ENCODE measurements at places on chromosomes 11 and 22.

GRCh38 chr11:93329936-93330445 lies 551 bp upstream of the DEUP1 start:
- peaks cover 5% of the 10 kb centered on the region for H3K4me1 ChIP-seq
- no peaks in the 10 kb centered on the region for H3K36me3 ChIP-seq
- DNase-seq: no peak

DNA sequence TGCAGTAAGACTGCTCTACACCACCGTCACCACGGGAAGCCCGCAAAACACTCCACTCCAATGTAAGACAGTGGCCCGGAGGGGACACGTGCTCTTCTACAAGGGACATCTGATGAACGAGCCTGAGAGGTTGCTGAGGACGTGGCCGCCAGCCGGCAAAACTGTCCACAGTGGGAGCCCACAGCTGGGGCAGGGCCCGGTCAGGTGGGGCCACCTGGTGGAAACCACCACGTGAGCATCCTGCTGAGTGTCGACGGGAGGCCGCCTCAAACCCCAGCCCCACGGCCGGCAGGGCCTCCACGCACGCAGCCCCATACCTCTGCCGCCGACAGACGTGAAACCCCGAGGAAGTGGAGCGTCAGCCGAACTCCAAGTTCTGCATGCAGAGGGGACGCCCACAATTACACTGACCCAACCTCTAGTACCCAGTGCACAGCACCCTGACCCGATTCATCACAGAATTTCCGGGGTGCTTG lies 42.6 kb downstream of the BRD1 start:
- no peak for DNase-seq
- no peaks in the 10 kb centered on the region for H3K27me3 ChIP-seq

DNA sequence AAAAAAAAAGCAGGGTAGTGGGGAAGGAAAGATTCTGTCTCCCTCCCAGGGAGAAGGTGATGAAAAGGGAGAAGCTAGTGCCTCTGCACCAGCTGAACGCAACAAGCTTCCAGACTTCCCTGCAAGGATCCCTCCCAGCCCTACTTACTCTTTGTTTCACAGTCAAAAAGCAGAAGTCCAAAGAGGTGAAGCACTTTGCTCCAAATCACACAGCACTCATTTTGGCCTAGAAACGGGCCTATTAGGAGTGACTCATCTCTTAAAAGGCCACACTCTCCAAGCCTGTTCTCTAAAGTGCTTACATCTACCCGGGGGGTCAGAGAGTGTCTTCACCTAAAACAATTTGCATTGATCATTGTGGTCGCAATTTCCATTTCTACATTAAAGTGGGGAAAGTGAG lies 17.7 kb upstream of the GRK3 start:
- DNase-seq: no peak
- no peak overlapping the region for H3K4me3 ChIP-seq
- no peaks in the 10 kb centered on the region for H3K27me3 ChIP-seq
- H3K36me3 ChIP-seq: no peaks in the 10 kb centered on the region
- no peak overlapping the region for H3K27ac ChIP-seq

GRCh38 chr11:44946263-44946662 lies 4.4 kb downstream of the TP53I11 start:
- peak overlapping the region; percentile 27 for H3K27ac ChIP-seq
- H3K4me3 ChIP-seq: no peak overlapping the region
- peaks cover 20% of the 10 kb centered on the region for H3K4me1 ChIP-seq
- H3K36me3 ChIP-seq: no peaks in the 10 kb centered on the region
- peak; percentile 92 for DNase-seq

- H3K27ac ChIP-seq: peak overlapping the region; percentile 69
- H3K36me3 ChIP-seq: peaks cover 5% of the 10 kb centered on the region
- H3K27me3 ChIP-seq: no peaks in the 10 kb centered on the region
Observed at GRCh38 chr22:37632174-37633088, 7.0 kb upstream of the SH3BP1 start.

DNA sequence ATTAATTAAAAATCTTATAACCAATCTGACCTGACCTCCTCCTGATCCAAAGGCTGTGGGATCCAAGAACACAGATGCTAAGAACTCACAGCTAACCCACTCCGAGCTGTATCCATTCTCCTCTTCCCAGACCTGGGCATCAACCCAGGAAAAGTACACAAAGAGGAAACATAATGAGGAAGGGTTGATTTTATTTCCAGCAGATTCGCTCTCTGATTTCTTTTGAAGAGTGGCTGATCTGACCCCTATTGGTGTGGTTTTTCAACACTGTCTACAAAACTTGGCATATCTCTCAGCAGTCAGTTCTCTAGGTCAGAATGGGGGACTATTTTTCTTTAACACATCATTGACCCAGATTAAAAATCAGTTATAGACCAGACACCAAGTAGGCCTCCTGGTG lies 201.9 kb upstream of the UBASH3B start:
- H3K27ac ChIP-seq: no peak overlapping the region
- no peaks in the 10 kb centered on the region for H3K4me1 ChIP-seq
- DNase-seq: no peak
- H3K36me3 ChIP-seq: no peaks in the 10 kb centered on the region
- no peaks in the 10 kb centered on the region for H3K27me3 ChIP-seq
- H3K4me3 ChIP-seq: no peak overlapping the region

GRCh38 chr11:11373934-11374333 lies 20.9 kb upstream of the CSNK2A3 start:
- DNase-seq: no peak
- H3K27me3 ChIP-seq: no peaks in the 10 kb centered on the region
- H3K4me3 ChIP-seq: no peak overlapping the region
- H3K4me1 ChIP-seq: no peaks in the 10 kb centered on the region
- no peak overlapping the region for H3K27ac ChIP-seq

DNA sequence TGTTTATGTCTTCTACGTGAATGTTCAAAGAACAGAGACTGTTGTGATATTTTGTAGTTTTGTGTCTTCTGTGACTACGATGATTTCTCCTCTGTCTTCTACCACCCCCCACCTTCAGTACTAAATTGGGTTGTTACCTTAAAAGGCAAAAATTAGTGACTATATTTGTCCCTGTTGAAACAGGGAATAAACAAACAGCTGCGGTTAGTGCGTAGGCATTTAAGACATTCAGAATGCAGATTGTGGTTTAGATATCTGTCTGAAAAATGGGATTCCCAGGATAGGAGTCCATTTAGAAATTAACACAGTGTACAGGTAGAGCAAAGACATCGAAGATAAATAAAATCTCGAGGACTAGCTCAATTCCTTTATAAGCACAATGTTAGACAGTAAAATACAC lies 15.6 kb upstream of the ARHGAP42 start:
- no peaks in the 10 kb centered on the region for H3K27me3 ChIP-seq
- no peak overlapping the region for H3K4me3 ChIP-seq
- H3K36me3 ChIP-seq: no peaks in the 10 kb centered on the region

DNA sequence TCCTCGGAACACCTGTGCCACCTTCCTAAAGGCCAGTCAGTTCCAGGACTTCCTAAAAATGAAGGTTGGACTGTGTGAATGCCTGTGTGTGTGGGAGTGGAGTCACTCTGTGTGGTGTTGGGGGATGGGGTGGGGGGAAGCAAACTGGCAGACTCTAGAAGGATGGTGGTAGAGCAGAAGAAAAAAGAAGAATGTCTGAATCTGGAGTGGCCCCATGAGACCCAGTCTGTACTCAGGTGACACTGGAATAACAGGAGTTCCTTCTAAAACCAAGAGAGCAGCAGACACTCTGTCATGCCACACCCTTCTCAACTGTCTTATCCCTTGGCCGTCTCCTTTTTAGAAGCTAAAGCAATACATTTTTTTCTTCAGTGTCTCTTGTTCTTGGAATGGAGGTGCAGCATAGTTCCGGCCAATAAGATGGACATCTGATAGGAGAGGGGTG lies 82.9 kb downstream of the MAML2 start:
- H3K4me1 ChIP-seq: peaks cover 27% of the 10 kb centered on the region
- no peaks in the 10 kb centered on the region for H3K36me3 ChIP-seq
- H3K27ac ChIP-seq: no peak overlapping the region
- H3K4me3 ChIP-seq: no peak overlapping the region
- no peak for DNase-seq
- H3K27me3 ChIP-seq: no peaks in the 10 kb centered on the region

- H3K4me1 ChIP-seq: peaks cover 25% of the 10 kb centered on the region
- DNase-seq: no peak
- H3K36me3 ChIP-seq: no peaks in the 10 kb centered on the region
- peak overlapping the region; percentile 77 for H3K27ac ChIP-seq
- peak overlapping the region; percentile 55 for H3K4me3 ChIP-seq
Observed at GRCh38 chr11:130426837-130427341, 1.5 kb downstream of the ADAMTS8 start.

- no peak overlapping the region for H3K4me3 ChIP-seq
- H3K36me3 ChIP-seq: peaks cover 54% of the 10 kb centered on the region
- no peaks in the 10 kb centered on the region for H3K27me3 ChIP-seq
- H3K4me1 ChIP-seq: no peaks in the 10 kb centered on the region
- DNase-seq: no peak
Observed at GRCh38 chr11:114211444-114212121, 84.6 kb upstream of the NNMT start.

DNA sequence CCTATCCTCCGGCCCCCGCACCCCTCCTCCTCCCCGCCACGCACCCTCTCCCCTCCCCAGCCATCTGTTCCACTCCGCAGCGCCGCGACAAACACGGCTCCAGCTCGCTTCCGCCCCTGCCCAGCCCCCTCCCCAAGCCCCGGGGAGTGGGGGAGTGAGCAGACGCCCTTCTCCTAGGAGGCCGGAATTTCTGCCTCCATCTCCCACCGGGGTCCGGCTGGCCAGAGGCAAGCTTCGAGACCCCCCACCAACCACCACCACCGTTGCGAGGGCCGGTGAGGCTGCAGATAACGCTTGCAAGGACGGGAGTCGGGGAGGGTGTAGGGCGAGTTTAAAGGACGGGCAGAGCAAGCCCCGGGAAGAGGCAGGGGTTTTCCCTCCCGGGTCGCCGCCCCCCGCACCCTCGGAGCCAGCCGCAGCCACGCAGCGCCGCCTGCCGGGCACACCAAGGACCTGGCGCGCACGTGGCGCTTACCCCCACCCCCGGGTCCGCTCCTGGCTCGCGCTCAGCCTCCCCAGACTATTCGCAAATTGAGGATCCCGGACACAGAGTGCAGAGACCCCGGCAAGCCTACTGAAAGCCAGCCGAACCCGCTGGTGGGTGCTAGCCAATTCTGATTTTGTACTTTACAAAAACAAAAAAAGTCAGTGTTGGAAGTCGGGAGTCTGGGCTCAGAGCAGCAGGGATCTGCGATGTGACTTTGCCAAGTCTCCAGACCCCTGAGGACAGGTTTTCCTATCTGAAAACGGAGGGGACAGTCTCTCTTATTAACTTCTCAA lies 22.6 kb downstream of the RTN4RL2 start:
- peaks cover 12% of the 10 kb centered on the region for H3K4me1 ChIP-seq
- peaks cover 38% of the 10 kb centered on the region for H3K27me3 ChIP-seq
- DNase-seq: no peak
- H3K27ac ChIP-seq: no peak overlapping the region

DNA sequence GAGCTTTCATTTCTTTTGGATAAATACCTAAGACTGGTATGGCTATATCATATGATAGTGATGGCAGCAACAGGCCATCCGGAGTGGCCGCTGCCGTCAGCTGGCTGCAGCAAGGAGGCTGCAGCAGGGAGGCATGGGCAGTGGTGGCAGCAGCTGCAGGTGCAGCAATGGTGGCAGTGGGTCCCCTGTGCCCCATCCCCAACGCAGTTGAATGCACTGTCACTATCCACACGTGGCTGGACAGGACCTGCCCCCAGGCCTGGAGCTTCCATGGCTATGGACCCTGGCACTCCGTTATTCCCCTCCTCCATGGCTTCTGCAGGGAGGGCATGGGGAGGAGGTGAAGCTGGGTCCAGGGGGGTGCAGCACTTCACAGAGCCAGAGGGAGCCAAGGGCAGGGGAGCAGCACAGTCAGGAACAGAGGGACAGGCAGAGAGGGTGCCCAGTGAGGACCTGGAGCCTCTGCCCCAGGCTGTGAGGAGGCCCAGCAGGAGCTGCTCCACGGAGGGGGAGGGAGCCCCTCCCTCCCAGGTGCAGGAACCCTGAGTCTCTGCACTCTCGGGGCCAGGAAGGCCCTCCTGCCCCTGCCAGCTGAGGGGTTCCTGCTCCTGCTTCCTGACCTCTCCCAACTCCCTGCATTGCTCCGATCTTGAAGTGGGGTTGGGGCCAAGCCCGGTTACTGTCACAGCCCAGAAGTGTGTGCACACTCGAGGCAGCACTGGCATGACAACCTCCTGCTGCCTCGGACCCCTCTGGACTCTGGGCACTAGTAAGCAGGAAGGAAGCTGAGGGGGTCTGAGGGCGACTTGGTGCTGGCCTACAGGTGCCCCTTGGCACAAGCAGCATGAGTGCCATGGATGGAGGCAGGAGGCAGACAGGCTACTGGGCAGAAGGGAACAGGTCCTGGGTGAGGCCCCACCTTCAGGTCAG lies 466.3 kb downstream of the GUCY1A2 start:
- no peaks in the 10 kb centered on the region for H3K4me1 ChIP-seq
- no peaks in the 10 kb centered on the region for H3K36me3 ChIP-seq
- no peak overlapping the region for H3K4me3 ChIP-seq
- DNase-seq: peak; percentile 56
- no peak overlapping the region for H3K27ac ChIP-seq

DNA sequence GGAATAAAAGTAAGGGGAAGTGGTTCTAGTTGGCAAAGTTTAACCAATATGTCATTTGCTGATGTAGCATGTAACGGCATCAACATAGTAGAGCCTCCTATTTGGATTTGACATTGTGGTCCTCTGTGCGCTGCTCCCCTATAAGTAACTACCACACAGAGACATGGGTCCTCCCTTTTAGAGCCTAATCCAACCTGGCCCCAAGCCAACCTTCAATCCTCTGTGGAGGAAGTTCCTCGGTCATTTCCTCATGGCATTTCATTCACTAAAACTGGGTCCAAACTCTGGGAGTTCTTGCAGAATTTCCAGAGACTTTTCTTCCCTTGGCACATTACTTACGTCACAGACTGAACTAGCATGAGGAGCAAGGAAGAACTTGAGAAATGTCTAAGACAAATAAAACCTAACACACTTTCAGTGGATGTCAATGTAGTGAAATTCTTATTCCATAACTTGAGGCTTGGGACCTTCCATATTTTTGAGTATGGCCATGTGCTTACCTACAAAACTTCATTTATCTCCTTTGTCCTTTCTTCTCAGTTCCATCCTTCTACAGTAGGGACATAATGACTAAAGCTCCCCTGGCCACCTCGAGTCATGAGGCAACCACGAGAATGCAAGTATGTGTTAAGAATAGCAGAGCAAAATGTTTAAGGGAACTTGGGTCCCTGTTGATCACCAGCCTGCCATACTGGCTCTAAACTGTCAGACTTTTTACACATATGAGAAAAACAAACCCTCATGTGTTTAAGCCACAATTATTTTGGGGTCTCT lies 34.7 kb downstream of the MMP20 start:
- no peak overlapping the region for H3K4me3 ChIP-seq
- no peaks in the 10 kb centered on the region for H3K4me1 ChIP-seq
- no peaks in the 10 kb centered on the region for H3K36me3 ChIP-seq
- DNase-seq: no peak
- H3K27ac ChIP-seq: no peak overlapping the region
- no peaks in the 10 kb centered on the region for H3K27me3 ChIP-seq
